ENCODE measurements at places on chromosomes 7 and 10. TPM values are rescaled to one million over a fixed set of nuclear protein-coding genes. Genes with fewer than 3 reads are reported as not detected.
A peak's percentile ranks its signal among the peaks of the same experiment; 100 is the strongest.

DNA sequence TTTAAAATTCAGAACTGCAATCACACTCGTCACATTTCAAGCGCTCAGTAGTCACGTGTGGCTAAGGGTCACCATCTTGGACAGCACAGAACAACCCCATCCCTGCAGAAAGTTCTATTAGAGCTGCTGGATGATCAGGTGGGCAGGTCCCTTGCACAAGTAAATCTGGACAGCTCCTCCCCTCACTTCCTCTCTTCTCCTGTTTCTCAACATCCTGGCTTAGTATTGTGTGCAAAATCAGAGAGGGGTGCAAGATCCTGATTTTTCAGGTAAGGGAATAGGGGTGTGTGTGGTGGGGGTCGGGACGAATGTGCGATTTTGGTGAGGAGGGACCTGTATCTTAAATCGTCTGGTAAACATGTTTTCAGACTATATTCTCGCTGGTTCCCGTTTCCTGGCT lies at the start of gene GIMAP4:
Gene GIMAP4, plus strand, starts transcription at position 222 of the 400 bp plus-strand sequence. CDS start 2,512 bp downstream, outside the sequence.
- H3K27me3 ChIP-seq: no peaks in the 10 kb centered on the region
- H3K4me1 ChIP-seq: no peaks in the 10 kb centered on the region
- H3K27ac ChIP-seq: no peak within 1 kb of the TSS
- no peak for DNase-seq
- no peak within 1 kb of the TSS for H3K4me3 ChIP-seq

DNA sequence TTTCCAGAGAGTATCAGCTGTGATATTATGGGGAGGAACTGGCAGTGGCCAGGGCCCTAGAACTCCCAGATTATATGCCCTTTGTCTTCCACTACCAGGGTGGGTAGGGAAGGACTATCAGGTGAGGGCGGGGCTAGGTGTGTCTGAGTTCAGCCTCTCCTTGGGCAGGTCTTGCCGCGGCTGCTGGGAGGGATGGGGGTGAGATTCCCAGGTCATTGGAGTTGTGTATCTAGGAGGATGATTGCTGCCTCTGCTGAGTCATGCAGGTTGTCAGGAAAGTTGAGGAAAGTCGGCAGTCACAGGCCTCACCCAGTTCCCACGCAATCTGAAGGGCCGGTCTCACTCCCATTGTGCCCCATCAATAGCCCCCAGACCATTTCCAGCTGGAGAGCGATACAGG lies 185.2 kb downstream of the DKK1 start:
- H3K4me3 ChIP-seq: no peak overlapping the region
- H3K27me3 ChIP-seq: no peaks in the 10 kb centered on the region
- H3K36me3 ChIP-seq: no peaks in the 10 kb centered on the region
- no peak for DNase-seq
- no peak overlapping the region for H3K27ac ChIP-seq
- H3K4me1 ChIP-seq: no peaks in the 10 kb centered on the region

- H3K36me3 ChIP-seq: no peaks in the 10 kb centered on the region
- H3K4me1 ChIP-seq: peaks cover 8% of the 10 kb centered on the region
- H3K4me3 ChIP-seq: no peak overlapping the region
- DNase-seq: peak; percentile 54
- peaks cover 26% of the 10 kb centered on the region for H3K27me3 ChIP-seq
- no peak overlapping the region for H3K27ac ChIP-seq
These were observed 173.3 kb downstream of the CFTR start for GRCh38 chr7:117652943-117653680.

DNA sequence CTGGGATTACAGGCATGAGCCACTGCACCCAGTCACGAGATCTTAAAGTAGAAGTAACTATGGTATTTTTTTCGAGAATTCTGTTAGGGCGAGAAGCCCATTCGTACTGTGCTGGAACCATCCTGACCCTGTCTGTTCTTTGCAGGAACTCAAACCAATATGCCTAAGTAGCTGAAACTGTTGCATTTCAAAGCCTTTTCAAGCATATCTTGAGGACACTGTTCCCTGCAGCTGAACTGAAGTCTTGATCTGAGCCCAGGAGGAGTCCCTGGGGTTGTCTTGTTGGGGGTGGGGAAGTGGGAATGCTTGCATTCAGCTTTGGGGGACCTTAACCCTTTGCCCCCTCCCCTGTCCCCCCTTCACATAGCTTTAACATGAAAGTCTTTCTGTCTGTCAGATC lies 61.5 kb downstream of the CUX1 start:
- no peaks in the 10 kb centered on the region for H3K36me3 ChIP-seq
- no peak overlapping the region for H3K27ac ChIP-seq

LMOD2 gene
- total RNA-seq: not detected
